ENCODE measurements at places on chromosomes 5 and 9. TPM values are rescaled to one million over a fixed set of nuclear protein-coding genes. Genes with fewer than 3 reads are reported as not detected.

Gene ADGRD2
- 1.0 TPM for total RNA-seq

Gene DOLK
- total RNA-seq, result 27.3 TPM

Gene MLANA
- total RNA-seq, result not detected

Gene FCN2
- total RNA-seq, result 2.4 TPM

Gene OBP2B
- 35.2 TPM for total RNA-seq

Gene ARL14EPL
- total RNA-seq, result not detected

Gene CAPSL
- total RNA-seq, result not detected

Gene LTC4S
- 8.2 TPM for total RNA-seq

Gene PTPA
- 173 TPM for total RNA-seq

Gene LHFPL2
- 40.4 TPM for total RNA-seq

Gene LECT2
- not detected for total RNA-seq

All from prostate gland (tissue), 2 donors.